ENCODE measurements at places on chromosomes 1 and 21. TPM values are rescaled to one million over a fixed set of nuclear protein-coding genes. Genes with fewer than 3 reads are reported as not detected.
A peak's percentile ranks its signal among the peaks of the same experiment; 100 is the strongest.

The UBASH3A gene
- not detected for total RNA-seq

DNA sequence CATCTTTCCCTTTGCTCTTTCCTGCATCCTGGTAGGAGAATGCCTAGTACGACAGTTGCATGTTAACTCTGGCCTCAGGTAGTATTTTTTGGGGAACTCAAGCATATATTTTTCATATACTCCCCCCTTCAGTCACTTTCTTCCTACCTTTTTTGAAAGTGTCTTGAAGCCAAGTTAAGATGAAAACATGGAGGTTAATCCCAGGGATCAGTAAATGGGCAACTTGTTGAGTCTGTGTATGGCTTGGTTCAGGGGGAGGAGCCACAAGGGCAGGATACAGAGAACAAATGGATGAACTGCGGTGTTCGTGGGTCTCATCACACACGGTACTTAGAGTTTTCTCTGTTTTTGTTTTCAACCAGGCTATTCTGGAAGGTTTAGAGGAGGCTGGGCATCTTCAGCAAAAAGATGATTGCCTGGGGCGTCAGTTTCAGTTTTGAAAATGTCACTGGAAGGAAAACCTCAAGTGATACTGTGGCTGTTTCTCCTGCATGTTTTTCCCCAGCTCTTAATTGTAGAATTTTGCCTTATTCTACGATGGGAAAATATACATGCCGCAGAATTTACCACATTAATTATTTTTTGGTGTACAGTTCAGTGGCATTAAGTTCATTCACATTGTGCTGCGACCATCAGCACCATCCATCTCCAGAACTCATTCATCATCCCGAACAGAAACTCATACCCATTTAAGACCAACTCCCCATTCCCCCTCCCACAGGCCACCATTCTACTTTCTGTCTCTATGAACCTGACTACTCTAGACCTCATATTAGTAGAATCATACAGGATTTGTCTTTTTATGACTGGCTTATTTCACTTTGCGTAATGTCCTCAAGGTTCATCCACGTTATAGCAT, 71.5 kb downstream of the MAP10 start:
- DNase-seq = no peak

The BSND gene
- total RNA-seq = not detected

- DNase-seq = no peak
Measured at GRCh38 chr21:15932726-15933125, 202.9 kb downstream of the USP25 start.

DNA sequence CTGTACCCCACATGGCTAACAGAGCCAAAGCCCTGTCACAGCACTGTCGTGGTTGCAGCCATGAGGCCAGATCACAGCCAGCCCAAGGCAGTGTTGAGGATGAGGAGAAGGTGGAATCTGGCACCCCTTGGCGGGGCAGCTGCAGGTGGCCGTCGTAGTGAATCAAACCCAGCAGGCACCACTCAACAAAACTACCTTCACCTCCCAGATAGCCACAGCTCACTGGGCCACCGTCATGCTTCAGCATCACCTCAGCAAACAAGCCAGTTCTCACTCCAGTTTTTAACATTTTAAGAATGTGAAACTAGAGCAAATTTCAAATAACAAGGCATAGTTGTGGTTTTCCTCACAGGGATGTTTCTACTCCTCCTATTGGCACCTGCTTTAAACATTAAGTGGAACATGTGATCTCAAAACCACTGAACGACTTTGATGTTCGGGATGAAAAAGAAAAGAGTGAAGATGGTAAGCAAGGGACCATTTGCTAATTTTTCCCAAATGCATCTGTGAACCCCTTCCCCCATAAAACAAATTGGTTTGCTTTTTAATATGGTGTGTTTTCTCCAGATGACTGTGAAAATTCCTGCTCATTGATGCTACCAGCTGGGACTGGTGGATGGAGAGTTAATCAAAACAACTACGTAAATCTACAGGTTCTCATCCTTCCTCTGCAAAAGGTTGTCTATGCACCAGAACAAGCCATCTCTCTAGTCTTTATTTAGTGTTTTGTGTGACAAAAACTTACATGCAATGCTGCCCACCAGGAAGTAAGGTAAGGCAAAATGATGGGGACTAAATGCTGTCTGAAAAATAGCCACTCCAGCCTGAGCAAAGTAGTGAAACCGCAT, 45.5 kb downstream of the TOR1AIP2 start:
- DNase-seq = no peak

The IL10 gene
- not detected for total RNA-seq

- peak; percentile 33 for DNase-seq
Measured at GRCh38 chr1:3775490-3776230, 3.1 kb downstream of the SMIM1 start.
